ENCODE measurements at places on chromosomes 12 and 14.

GRCh38 chr12:47097276-47097896 is 17.6 kb upstream of the AMIGO2 start:
- DNase-seq: no peak

- DNase-seq: no peak
Observed at GRCh38 chr12:115785548-115785947, 491.9 kb downstream of the MED13L start.

DNA sequence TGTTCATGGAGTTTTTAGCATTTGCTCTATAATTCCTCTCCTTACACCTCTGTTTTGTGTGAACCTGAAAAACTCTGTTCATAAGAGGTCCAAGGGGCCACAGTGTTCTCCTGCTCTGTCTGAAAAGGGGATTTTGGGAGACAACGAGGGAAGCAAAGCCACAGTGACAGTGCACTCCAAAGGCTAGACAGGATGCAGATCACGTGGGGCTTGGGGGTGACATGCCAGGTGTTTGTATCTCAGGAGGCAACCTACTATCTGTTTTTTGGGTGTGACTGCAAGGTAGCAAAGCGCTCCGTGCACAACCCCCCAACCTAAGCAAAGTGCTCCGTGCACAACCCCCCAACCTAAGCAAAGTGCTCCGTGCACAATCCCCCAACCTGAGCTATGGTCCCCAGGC is 5.1 kb upstream of the CHD4 start:
- DNase-seq: no peak

DNA sequence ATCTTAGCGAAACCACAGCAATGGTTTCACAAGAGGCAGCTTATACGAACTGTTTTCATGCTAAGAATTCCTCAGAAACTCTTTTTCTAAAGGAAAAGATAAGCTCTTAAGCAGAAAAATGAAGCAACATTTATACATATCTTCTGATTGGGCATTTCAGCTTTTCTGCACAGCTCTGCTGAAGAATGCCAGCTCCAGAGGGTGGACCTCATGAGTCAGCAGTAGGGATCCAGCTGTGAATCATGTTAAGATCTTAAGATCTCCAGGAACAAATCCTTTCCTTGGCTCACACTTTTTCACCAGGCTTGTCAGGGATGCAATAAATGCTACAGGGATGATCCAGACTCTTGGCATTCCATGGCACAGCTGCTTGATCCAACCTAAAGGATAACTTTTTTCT is 477.1 kb upstream of the CCDC196 start:
- no peak for DNase-seq

DNA sequence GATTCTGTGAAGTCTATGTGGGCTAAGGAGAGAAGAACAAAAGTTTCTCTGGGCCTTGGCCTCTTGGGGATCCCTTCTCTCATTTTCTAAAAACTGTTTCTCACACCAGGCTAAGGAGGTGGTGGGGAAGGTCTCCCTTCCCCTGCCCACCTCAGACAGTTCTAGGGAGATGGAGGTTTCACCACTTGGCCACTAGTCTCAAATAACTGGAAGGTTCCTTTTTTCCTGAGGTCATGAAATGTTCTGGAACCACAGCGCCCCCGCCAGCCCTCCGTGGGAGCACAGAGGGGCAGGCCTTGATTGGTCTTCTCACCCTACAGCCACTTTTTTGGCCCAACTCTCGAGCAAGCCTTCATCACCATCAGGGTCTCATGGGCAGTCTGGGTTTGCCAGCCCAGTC is 12.6 kb downstream of the C12orf43 start:
- no peak for DNase-seq

DNA sequence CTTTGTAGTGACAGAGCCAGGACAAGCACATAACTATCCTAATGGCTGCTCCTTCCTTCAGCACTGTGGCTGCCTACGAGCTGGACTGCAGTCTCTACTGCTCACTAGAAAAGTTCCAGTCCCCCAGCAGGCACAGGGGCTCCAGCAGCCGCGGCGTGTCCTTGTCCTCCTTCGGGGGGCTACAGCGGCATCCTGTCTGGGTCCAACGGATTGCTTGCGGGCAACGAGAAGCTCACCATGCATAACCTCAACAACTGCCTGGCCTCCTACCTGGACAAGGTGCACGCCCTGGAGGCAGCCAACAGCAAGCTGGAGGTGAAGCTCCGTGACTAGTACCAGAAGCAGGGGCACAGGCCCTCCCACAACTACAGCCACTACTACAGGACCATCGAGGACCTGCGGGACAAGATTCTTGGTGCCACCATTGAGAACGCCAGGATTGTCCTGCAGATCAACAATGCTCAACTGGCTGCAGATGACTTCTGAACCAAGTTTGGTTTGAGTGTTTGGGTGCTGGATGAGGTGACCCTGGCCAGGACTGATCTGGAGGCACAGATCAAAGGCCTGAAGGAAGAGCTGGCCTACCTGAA is 169.4 kb downstream of the NDUFA12 start:
- no peak for DNase-seq

DNA sequence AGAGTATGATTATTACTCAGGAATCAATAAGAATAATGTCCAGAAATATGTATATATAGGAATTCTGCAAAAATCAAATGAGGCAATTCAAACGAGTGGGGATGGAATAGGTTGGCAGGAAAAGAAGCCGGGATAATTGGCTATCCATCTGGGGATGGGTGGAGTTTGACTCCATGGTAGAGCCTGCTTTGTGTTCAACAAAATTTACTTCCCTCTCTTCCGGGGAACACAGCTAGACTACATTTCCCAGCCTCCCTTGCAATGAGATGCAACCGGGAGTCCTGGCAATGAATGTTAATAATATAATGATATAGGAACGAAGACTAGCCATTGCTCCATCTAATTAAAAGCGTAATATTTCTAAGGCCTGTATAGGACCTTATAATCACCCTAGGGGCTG is 146.6 kb downstream of the EFCAB11 start:
- DNase-seq: no peak

GRCh38 chr12:113136128-113136989 is 798 bp upstream of the RASAL1 start:
- DNase-seq: no peak

- DNase-seq: no peak
Observed at GRCh38 chr14:102777711-102778337, 575 bp downstream of the TRAF3 start.

DNA sequence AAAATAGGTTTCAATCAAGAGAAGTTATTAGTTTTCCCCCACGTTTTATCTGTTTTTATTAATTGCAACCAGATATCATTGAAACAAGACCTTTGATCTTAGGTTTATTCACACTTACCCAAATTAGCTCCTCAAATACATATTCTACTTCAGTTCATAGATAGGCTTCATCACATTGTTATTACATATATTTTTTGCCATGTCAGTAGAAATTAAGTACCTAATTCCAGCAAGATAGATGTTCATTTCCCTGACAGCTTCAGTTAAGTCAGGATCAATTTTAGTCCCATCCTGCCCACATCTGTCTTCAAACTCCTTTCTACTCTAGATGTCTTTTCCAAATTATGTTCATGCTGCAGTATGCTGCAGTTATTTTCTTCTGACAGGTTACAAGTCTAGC is 388.8 kb downstream of the TMTC2 start:
- DNase-seq: no peak

DNA sequence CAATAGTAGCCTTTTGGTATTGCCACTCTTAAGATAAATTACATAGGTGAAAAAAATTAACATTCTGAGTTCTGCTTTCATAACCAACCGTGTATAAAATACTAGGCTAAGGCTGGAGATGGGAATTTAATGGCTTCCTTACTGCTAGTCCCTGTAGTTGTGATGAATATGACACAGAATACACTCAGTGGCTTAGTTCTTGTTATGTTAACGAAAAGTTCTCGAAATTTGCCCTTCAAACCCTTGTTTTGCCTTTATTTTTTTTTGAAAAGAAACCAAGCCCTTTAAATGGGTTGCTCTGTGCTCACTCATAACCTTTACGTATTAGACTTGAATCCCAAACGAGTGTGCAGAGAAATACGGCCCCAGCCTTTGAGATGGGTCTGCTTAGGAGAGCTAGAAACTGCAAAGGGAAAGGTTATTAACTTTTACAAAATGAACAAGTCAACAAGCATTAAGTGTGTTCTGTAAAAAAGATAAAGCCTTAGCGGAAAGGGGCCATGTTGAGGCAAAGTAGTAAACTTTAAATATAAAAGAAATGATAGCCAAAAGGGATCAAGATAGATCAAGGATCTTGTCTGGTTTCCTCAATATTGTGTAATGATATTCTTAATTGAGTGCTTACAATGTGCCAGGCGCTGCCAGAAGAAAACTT is 1.7 kb downstream of the NUDT4 start:
- no peak for DNase-seq

GRCh38 chr14:79294499-79294898 is 916.8 kb downstream of the DIO2 start:
- DNase-seq: no peak

- DNase-seq: no peak
Observed at GRCh38 chr14:103026988-103027387, 30.4 kb downstream of the CDC42BPB start.

- DNase-seq: peak; percentile 81
Observed at GRCh38 chr14:75315144-75315543, 36.5 kb downstream of the FOS start.

- peak; percentile 26 for DNase-seq
Observed at GRCh38 chr14:41280745-41281144, 325.9 kb upstream of the LRFN5 start.

Measured in NCI-H2107 (cell line).